ENCODE measurements at places on chromosomes 13 and 19. TPM values are rescaled to one million over a fixed set of nuclear protein-coding genes. Genes with fewer than 3 reads are reported as not detected.

- DNase-seq = no peak
Observed at GRCh38 chr19:398719-399118, 10.2 kb downstream of the C2CD4C start.

GRCh38 chr19:18629166-18630088 lies 7.4 kb upstream of the KLHL26 start:
- no peak for DNase-seq

DNA sequence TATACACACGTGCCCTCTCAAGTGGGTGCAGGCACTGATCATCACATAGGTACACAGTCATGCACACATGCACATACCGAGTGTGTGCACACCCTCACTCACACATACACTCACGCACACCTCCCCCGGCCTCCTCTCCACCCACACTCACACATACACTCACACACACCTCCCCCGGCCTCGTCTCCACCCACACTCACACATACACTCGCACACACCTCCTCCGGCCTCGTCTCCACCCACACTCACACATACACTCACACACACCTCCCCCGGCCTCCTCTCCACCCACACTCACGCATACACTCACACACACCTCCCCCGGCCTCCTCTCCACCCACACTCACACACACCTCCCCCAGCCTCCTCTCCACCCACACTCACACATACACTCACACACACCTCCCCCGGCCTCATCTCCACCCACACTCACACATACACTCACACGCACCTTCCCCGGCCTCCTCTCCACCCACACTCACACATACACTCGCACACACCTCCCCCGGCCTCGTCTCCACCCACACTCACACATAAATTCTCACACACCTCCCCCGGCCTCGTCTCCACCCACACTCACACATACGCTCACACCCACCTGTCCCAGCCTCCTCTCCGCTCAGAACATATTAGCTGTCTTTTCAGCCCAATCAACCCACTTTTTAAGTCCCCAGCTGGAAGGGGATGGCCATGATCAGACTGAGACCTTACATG lies 105.2 kb upstream of the VSTM2B start:
- no peak for DNase-seq

DNA sequence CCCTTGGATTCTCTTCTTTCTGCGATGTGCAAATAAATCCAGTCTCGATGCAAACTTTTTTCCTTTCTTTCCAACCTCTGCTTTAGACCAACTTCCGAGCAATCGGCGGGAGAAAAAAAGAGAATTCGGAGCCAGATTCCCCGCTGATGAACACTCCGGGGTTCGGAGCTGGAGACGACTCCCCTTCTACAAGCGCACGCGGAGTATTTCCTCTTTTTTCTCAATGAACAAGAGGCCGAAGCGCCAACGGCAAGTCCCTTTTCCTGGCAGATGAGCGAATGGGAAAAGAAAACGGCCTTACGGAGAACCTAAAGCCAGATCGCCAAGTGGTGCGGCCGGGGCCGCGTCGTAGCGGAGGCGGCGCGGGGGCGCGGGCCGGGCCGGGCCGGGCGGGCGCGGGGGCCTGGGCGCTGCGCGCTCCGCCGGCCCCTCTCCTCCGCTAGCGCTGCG lies 250 bp downstream of the SPRY2 start:
- DNase-seq = no peak

DNA sequence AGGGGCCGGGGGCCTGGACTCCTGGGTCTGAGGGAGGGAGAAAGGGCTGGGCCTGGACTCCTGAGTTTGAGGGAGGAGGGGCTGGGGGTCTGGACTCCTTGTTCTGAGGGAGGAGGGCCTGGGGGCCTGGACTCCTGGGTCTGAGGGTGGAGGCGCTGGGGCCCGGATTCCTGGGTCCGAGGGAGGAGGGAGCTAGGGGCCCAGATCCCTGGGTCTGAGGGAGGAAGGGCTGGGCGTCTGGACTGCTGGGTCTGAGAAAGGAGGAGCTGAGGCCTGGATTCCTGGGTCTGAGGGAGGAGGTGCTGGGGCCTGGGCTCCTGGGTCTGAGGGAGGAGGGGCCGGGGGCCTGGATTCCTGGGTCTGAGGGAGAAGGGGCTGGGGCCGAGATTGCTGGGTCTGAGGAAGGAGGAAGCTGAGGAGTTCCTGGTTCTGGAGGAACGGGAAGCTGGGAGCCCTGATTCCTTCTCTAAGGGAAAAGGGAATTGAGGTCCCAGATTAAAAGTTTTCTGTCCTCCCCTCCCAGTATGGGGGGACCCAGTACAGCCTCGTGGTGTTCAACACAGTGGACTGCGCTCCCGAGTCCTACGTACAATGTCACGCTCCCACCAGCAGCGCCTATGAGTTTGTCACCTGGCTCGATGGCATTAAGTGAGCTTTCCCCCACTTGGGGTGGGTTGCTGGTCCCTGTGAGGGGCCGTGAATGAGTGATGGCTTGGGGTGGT lies 721 bp downstream of the MED25 start:
- no peak for DNase-seq

- no peak for DNase-seq
Observed at GRCh38 chr13:40916207-40916998, 102.7 kb downstream of the ELF1 start.

DNA sequence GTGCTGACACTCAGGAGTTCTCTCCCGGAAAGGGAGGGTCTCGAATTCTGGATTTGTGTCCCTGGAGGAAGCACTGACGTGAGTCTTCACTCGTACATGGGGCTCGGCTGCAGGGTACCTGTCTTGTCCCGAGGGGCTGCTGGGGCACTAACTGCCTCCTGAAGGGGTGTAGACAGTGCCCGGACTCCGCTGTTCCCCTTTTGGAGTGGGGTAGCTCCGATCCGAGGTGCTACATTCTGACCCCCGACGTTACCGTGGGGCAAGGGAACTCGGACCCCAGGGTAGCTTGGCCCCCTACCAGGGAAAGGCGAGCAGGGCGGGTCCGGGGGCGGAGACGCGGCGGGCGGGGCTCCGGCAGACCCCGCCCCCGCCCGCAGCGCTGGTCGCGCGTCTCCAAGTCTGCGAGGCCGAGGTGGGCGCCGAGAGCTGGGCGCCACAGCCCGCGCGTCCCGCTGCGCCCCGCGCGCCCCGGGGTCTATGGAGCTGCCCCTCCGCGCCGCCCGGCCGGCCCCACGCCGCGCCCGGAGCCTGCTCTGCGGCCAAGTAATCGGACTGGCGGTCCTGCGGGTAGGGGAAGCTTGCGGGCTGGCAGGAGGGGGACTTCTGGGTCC lies at the start of gene NPAS1:
NPAS1 (plus strand) TSS at position 407 of the 611 bp plus-strand sequence. CDS start 1,211 bp downstream, outside the sequence.
- DNase-seq = no peak

GRCh38 chr13:74026753-74027152 lies 107.5 kb downstream of the KLF12 start:
- DNase-seq = no peak

GRCh38 chr19:38924388-38924787 lies 6.2 kb downstream of the SARS2 start:
- DNase-seq = no peak

DNA sequence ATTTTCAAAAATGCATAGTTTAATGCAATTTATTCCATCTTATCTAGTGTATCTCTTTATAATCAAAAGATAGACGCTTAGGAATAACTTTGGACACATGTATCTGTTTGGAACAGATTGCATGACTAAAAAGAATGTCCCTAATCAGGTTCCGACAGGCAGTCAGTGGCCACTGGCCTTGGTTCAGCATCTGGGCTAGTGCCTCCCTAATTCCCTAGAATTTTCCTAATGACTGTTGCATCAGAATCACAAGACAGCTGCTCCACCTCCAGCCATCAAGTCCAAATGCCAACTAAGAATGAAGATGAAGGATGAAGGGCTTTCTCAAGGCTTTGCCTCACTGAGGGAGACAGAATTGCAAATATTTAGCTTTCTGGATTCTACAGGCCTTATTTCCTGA lies 173.8 kb downstream of the EFNB2 start:
- no peak for DNase-seq

DNA sequence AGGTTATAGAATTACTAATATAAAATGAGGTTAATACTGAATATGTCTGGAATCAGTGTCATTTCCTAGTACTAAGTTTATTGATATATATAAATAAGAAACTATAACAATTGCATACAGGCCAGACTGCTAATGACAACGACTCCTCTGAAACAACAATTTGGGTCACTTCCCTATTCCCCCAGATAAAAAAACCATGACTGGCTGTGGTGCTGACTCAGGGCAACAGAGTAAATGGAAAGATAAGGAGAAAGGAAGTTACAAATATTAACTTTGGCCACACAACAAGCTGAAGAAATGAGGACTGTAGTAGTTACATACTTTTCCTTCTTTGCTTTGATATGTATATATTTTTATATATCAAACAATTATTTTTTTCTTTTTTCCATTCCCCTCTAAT lies 263.7 kb upstream of the PCDH9 start:
- no peak for DNase-seq

- DNase-seq = no peak
Observed at GRCh38 chr19:47615714-47616113, 6.8 kb downstream of the BICRA start.

- no peak for DNase-seq
Observed at GRCh38 chr13:92463134-92463533, 763.5 kb upstream of the GPC6 start.

DNA sequence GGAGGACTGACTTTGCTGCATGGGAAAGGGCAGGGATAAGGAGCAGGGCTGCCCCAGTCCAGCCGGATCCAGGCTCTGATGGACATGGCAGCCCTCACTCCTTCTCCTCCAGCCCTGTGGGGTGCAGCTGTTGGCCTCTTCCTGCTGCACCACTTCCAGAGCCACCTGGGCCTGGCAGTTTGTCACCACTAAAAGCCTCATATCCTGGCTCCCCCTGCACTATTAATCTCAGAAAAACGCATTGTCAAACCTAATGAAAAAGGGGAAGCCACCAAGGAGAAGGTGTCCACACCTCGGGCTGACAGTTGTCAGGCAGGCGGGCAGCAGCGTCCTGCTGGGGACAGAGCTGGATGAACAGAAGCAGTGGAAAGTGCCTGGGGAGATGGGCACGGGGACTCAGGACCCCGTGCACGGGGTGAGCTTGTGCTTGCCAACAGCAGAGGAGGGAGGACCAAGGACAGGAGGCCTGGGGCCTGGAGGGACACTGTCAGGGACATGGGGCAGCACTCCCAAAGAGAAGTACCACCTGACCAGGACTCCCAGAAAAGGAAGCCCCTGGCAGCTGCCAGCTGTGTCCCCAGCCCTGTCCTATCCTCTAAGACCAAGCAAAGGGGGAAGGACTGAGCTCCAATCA lies 151.1 kb upstream of the TSHZ3 start:
- no peak for DNase-seq

DNA sequence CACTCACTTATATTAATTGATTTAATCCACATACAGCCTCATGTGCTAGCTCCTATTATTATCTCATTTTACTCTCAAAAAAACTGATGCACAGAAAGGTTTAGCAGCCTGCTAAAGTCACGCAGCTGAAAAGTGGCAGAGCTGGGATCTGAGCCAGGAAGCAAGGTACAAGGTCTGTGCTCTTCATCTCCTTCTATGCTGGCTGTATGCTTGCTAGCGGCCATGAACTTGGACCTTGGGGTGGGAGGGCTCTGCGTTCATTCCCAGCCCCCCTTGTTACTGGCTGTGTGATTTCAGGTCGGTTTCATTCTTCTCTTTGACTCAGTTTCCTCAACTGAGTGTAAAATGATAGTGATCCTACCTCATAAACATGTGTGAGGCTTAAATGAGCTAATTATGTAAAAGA lies 69.8 kb downstream of the ALOX5AP start:
- no peak for DNase-seq

GRCh38 chr19:48554385-48555091 lies 2.6 kb downstream of the SULT2B1 start:
- DNase-seq = no peak

DNA sequence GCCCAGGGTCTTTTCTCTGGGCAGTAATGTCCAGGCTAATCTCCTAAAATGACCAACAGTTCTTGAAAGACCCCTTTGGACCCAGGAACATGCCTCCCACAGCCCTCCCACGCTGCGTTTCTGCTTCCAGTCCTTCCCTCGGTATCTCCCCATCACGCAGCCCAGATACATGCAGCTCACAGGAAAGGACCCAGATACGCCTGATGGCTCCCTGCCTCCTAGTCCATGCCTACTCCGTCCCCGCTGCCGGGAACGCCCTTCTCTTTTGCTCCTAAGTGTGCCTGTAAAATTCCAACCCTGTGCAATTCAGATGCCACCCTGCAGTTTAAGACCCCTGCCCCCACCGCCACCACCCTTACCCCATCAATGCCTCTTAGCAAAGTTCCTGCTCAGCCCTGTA lies 778 bp downstream of the MUC16 start:
- DNase-seq = no peak

GRCh38 chr13:78701383-78701782 lies 42.4 kb upstream of the OBI1 start:
- no peak for DNase-seq

DNA sequence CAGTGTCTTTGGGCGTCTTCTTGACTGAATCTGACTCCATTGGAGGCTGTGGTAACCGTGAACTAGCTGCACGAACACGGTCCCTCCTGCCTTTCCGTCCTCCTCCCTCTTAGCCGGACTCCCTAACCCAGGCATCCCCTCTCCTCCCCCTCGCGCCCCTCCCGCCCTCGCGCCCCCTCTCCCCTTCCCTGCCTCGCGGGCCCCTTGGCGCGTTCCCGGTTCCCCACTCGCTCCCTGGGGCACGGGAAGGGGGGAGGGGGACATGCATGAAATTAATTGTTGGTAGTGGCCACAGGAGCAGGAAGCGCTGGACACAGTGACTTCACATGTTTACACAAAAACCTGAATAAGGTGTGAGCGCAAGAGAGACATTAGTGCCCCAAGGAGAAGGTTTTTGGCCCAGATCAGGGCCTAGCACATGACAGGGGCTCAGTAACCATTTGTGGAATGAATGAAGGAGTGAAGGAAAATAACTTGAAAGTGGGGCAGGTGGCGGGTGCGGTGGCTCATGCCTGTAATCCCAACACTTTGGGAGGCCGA lies 279 bp downstream of the DMRTC2 start:
- no peak for DNase-seq

- DNase-seq = no peak
Observed at GRCh38 chr19:49070416-49070815, 2.1 kb downstream of the KCNA7 start.

- DNase-seq = no peak
Observed at GRCh38 chr19:2446381-2446780, 10.4 kb downstream of the LMNB2 start.

DNA sequence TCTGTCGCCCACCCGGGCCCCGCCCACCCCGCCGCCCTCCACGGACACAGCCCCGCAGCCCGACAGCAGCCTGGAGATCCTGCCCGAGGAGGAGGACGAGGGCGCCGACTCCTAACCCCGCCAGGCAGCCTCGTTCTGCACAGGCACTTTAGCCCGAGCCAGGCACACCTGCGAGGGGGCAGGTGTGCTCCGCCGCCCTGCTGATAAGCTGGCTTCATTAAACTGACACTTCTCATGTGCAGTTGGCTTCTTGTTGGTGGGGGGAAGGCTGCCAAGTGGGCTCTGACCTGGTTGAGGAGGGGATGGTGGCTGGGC lies 8.2 kb downstream of the IL4I1 start:
- DNase-seq = no peak

The VSTM1 gene
- polyA plus RNA-seq = not detected

The SYCN gene
- polyA plus RNA-seq = not detected

The IZUMO2 gene
- not detected for polyA plus RNA-seq

The SLC8A2 gene
- 0.05 TPM for polyA plus RNA-seq

The PNMA8C gene
- polyA plus RNA-seq = 0.19 TPM

The CLDND2 gene
- not detected for polyA plus RNA-seq

The ODAD3 gene
- 0.09 TPM for polyA plus RNA-seq

The ZNF792 gene
- 3.9 TPM for polyA plus RNA-seq

The SPACA4 gene
- not detected for polyA plus RNA-seq

The IGFL1 gene
- not detected for polyA plus RNA-seq

The SHFL gene
- 25.0 TPM for polyA plus RNA-seq

The HAUS8 gene
- 4.6 TPM for polyA plus RNA-seq

The RNF113B gene
- polyA plus RNA-seq = not detected

The ATP4B gene
- polyA plus RNA-seq = not detected

The MKNK2 gene
- polyA plus RNA-seq = 35.4 TPM

The MEIOSIN gene
- polyA plus RNA-seq = not detected

The PGLYRP1 gene
- polyA plus RNA-seq = not detected

The KANK3 gene
- polyA plus RNA-seq = 0.07 TPM
